ENCODE measurements at places on chromosomes 1 and 21. TPM values are rescaled to one million over a fixed set of nuclear protein-coding genes. Genes with fewer than 3 reads are reported as not detected.
A peak's percentile ranks its signal among the peaks of the same experiment; 100 is the strongest.

DNA sequence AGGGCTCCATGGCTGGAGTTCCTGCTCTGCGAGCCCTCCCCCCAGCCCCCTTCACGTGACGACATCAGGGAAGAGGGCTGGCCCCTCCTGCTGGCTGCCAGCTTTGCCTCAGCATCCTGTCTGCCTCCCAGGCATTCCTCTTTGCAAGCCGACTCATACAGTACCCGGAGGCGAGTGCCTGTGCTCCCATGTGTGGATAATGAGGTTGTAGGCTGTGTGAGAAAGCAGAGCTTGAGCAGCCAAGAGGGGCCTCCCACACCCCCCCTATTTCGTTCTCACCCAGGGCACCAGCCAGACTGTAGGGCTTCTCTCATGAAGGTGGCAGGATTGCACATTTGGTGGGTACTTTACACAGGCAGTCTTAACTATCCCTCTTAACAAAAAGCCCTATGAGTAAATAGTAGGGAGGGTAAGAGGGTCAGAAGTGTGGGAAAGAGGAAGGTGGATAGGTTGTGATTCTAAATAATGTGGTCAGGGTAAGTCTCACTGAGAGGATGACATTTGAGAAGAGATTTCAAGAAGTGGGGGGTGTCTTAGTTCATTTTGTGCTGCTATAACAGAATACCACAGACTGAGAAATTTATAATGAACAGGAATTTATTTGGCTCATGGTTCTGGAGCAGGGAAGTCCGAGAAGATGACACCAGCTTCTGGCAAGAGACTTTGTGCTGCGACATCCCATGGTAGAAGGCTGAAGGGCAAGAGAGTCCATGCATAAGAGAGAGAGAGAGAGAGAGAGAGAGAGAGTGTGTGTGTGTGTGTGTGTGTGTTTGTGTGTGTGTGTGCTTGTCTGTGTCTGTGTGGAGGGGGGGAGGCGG, 113.5 kb downstream of the OMA1 start:
- no peak for DNase-seq

- peak; percentile 14 for DNase-seq
These were observed 23.1 kb downstream of the NPHP4 start for GRCh38 chr1:5969168-5969567.

DNA sequence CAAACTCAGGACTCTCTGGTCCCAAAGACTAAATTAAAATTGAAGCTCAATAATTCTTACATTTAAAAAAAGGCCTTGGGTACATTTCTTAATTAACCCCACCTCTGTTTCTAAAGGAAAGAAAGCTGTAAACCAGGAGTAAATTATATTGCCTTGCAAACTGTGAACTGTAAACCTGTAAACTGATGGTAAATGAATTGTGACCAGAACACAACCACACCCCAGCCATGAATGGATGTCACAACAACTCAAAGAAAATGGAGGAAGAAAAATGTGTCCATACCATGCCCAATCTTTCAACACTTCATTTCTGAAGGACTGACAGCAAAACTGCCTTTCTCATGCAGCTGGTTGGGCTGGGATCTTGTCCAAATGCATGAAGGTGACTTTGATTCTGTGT, 171.3 kb upstream of the C1orf87 start:
- DNase-seq = no peak

DNA sequence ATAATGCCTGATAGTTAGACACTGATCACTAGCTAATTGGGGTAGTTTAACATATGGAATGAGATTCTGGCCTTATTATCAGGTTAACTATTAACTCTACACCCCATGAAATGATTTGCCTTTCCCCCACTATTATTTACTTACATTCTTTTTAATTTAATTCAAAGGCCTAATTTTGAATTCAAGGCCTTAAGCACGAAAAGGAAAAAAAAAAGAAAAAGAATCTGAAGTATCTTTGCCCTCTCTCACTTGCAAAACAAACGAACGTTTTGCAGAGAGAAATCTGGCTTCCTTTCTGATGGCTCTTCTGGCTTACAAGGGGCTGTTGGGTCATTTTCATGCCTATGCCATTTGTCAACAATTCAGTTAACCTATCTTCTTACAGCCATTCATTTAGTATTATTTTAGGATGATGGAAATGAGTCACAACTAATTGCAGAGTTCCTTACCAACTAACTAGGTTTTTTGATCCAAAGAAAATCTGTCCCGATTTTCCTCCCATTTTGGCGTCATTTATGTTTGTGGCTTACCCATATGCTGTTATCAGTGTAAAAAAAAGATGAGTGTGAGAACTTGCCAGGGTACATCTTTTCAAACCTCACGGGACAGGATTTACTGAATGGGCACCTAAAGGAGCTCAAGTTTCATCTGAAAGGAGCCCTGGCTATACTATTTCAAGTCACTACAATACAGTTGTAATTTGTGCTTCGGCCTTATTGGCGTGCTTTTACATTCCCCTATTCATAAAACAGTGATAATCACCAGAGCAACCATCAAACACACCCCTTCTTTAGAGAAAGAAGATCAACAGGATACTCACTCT, 1.9 kb upstream of the ERRFI1 start:
- no peak for DNase-seq

DNA sequence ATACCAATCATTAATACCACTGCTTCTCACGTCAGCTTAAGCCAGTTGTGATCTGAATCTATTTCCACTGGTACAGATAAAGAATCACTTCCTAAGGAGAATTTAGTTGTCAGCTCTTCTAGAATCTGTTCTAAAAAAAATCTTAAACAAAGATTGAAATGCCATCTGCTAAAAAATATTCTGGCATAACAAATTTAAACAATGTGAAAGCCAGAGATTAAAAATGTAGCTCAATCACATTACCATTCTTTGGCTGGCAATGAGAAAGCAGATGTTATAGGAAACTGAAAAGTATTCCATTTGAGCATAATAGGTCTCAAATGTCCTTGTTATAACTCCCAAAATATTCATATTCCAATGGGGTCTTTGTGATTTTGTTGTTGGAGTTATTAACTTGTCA, 21.7 kb upstream of the LRRC8B start:
- no peak for DNase-seq

DNA sequence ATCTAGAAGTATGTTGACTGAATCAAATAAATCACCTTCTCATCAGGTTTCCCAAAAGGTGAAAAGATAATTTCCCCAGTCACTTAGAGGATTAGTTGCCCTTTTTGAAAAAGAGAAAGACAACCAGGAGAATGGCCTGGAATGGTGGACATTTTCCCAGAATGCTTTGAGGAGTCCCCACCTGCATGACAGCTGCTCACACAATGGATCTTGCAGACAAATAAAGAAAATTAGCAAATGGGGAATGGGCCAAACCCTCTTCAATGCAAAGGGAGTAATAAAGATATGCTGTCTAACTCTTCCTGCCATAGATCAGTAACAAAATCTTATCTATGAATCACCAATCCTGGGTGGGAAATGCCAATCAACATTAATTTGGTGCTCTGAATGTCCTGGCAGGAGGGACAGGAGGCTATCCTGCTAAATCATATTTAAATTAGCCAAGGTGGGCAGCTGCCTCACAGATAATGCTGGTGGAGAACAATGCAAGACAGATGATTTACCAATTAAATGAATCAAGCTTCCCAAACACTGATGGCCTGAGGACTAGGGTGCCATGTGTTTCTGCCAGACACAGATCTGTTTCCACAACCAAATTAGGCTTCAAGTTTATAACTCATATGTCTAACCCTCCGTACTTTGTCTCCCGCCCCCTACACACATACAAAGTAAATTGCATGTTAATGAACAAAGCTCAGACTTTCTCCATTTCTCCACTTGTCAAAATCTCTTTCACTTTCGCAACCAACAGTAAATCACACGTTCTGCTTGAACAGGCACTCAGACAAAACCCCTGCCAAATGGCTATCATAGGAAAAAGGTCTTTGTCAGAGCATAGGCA, 488.0 kb upstream of the PLXNA2 start:
- no peak for DNase-seq

DNA sequence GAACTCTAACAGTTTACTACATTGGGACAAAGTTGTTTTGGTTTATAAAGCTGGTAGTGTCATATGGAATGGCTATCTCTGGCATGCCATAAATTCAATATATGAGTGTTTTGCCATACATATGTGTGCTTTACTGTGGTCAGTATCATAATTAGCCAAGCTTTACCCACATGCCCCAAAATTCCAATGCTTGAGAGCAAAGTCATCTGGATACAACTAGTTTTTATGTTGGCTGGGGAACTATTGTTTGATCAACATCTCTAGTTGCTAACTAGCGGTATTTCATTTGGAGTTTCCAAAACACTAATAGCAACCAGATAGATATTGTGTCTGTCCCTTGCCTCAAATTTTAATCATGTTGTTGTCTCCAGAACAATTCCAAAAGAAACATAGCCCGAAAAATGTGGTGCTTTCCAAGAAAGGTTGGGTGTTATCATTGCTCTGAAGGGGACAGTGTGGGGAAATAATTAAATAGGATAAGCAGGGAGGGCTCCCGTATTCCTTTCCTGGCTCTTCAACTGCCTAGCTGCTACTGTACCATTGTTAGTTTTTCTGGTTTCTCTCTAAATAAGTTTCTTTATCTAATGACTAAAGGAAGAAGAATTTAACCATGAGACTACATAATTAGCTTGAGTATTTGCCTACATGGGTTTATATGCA, 136.1 kb downstream of the TGFB2 start:
- no peak for DNase-seq

- DNase-seq = peak; percentile 9
These were observed 566.8 kb upstream of the USP24 start for GRCh38 chr1:55781944-55782482.

Gene CFHR1
- not detected for polyA plus RNA-seq

Gene SEMA4A
- 1.8 TPM for polyA plus RNA-seq

Gene KCNQ4
- 1.8 TPM for polyA plus RNA-seq

Gene LCE1C
- not detected for polyA plus RNA-seq
